Esophagus muscularis mucosa (tissue), 4 donors: ENCODE measurements at places on chromosomes 7 and 10. TPM values are rescaled to one million over a fixed set of nuclear protein-coding genes. Genes with fewer than 3 reads are reported as not detected.

The TRPV5 gene
- not detected for total RNA-seq

The ACHE gene
- 3.9 TPM for total RNA-seq

The LIPN gene
- total RNA-seq = not detected

DNA sequence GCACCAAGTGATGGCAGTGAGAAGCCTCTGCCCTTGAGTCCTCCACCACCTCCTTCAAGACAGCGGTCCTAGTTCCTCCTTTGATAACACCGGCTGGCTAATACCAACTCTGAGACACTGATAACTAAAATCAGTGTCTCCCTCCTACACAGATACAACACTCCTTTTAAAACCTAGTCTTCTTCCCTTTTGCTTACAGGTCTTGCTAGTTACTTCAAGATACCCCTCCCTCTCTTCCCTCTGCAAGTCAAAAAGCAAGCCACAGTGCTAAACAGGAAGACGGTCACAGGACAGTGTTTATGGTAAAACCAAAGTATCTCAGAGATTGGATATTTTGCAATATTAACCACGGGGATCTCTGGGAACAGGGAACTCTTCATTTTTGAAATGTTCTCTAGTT, 4.6 kb downstream of the AKR1B1 start:
- no peak for DNase-seq
